ENCODE measurements at places on chromosomes 2 and 18. TPM values are rescaled to one million over a fixed set of nuclear protein-coding genes. Genes with fewer than 3 reads are reported as not detected.

GRCh38 chr2:26758790-26759321, 5.2 kb upstream of the SLC35F6 start:
- DNase-seq: no peak

DNA sequence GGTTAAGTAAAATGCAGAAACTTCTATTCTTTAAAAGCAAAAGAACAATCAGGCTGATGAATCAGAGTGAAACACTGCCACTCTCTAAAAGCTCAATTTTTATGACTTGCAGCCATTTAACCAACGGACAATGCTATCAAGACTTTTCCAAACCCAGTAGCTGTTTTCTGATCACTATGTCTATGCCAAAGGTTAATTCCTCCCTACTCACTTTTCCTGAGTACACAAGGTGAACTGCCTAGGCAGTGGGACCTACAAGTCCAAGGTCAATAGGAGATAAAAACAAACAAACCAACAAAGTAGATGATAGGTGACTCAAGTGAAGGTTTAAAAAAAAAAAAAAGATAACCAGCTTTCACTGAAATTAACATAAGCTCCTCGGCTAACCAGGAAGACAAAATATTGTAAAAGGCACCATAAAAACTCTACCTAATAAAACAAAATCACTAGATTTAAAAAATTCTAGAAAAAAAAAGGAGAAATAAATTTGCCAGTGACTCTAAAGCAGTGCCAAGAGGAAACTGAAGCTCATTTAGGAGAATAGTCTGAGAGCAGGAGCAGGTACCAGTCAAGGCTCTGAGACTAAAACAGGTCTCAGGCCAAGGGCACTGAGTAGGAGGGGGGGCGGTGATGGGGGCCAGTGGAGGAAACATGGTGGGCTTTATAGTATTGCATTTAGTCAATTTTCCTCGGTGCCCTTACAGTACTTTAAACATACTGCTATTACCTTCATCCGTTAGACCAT, 134.1 kb upstream of the DLGAP1 start:
- no peak for DNase-seq

Gene RGPD3
- 0.06 TPM for polyA plus RNA-seq

Gene TRMT61B
- 10.4 TPM for polyA plus RNA-seq

- DNase-seq: no peak
Measured at GRCh38 chr2:240596080-240596460, 9.5 kb downstream of the CAPN10 start.

Gene MYCN
- polyA plus RNA-seq: not detected

- DNase-seq: no peak
Measured at GRCh38 chr18:36128530-36128870, 640 bp downstream of the SLC39A6 start.

- no peak for DNase-seq
Measured at GRCh38 chr2:120738117-120738516, 2.4 kb downstream of the GLI2 start.

Gene EVA1A
- polyA plus RNA-seq: 11.5 TPM

DNA sequence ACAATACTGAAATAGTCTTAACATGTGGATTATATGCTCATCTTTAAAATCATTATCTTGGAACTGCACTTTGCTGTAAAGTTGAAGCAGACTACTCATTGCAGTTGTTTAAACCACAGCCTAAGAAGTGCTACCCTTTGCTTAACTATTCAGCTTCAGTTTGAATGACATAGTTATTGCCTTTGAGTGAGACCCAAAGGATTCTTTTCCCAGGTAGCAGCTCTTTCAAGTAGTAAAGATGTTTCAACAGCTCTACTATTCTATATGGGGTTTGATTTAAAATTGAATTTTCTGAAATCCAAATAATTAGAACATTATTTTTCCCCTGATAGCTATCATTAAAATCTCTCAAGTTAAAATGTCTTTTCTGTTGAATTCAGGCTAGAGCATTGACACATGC, 1.1 kb downstream of the SCG2 start:
- DNase-seq: no peak

DNA sequence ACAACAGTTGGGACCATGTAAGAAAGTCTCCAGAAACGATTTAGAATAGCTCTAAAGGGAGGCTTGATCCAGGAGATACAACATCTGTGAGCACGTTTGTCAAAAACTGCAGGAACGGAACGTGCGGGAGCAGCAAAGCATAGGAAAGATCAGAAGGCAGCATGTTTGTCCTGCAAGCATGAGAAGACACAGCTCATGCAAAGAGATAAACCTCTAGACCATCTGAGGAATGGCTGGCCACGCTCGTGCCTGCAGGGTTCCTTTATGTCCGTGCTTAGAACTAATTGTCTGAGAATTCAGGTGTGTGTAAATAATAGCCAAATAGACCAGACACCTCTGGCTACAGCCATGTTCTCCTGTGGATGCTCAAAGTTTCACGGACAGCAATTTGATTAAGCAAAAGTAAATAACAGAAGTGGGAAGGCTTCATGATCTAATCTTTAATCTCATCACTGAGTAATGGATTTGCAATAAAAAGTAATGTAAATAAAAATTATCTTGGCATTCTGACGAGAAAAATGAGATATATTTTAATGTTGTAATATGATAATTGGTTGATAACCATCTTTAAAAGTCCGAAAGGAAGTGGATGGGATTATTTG, 534.8 kb upstream of the CDH7 start:
- no peak for DNase-seq

DNA sequence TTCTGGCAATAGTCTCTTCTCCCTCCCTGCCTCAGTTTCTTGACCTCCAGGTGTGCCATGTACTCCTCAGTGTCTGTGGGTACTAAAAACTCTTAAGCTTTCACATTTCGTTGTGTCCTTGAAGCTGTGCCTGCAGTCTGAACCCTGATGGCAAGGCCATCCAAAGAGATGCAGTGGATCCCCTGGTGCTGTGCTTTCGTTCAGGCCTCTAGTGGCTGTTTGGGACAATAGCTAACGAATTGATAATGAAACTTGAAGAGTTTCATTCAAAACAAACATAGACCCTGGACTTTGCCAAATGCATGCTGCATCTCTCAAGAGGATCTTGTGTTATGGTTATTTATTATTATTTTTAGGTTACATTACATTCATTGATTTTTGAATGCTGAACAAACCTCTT, 523.1 kb upstream of the FSIP2 start:
- DNase-seq: no peak

Data from keratinocyte (primary cell).